ENCODE measurements at places on chromosomes 4 and X.

DNA sequence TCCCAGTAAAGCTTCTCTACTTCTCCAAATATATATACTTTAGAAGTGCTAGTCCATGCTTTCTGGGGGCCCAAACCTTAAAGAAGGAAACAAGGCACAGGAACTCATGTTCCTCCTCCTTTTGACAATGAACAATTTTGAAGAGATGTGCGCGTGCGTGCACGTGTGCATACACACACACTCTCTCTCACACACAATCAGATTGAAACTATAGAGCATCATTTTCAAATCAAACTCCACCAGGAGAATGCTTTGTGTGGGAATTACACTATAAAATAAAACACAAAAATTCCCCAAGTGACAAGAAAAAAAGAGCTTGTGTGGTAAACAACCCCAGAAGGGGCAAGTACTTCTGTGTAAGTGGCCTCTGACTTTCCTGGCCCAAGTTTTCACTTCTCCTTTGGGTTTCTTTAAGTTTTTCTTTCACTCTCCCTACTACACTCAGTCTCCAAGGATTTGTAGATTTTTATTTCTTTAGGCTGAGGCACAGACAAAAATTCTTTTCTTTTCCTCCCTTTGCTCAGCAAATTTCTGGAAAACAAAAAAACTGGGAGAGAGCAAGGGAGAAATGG, 46.6 kb upstream of the SHISA3 start:
- DNase-seq: no peak

DNA sequence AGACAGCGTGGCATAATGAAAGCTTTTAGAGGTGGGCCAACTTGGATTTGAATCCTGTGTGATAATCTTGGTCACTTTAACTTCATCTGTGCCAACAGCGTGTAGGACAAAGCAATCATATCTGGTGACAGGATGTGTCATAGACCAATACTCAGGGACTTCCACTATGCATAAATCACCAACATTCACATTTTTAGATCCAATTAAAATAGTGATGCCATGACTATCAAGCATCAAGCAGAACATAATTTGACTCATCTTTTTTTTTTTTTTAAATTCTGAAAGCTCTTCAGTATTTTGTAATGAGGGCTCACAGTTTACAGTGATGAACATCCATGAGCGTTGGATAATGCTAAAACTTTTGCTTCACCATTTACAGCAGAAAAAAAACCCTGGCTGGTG, 27.3 kb upstream of the RAPGEF2 start:
- no peak for DNase-seq

GRCh38 chr4:173500841-173501591, 29.0 kb downstream of the HAND2 start:
- DNase-seq: no peak

GRCh38 chr4:116229420-116229819, 856.0 kb downstream of the TRAM1L1 start:
- no peak for DNase-seq

GRCh38 chrX:115898382-115899001, 272.1 kb upstream of the AGTR2 start:
- peak; percentile 86 for DNase-seq

DNA sequence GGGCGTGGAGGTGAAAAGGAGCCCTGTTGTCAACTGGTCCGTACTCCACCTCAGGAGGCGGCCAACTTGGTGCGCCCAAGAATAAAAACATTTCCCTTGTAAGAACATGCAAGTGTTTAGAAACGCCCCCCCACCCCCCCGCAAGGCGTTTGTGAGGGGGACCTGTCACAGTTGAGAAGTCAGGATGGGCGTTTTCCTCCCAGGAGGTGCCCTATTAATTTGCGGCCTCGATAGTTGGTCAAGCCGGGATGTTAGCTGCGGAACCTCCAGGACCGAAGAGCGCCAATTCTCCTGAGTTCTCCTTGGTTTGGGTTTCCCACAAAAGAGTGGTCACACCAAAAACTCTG, 651 bp upstream of the SAP30 start:
- no peak for DNase-seq

DNA sequence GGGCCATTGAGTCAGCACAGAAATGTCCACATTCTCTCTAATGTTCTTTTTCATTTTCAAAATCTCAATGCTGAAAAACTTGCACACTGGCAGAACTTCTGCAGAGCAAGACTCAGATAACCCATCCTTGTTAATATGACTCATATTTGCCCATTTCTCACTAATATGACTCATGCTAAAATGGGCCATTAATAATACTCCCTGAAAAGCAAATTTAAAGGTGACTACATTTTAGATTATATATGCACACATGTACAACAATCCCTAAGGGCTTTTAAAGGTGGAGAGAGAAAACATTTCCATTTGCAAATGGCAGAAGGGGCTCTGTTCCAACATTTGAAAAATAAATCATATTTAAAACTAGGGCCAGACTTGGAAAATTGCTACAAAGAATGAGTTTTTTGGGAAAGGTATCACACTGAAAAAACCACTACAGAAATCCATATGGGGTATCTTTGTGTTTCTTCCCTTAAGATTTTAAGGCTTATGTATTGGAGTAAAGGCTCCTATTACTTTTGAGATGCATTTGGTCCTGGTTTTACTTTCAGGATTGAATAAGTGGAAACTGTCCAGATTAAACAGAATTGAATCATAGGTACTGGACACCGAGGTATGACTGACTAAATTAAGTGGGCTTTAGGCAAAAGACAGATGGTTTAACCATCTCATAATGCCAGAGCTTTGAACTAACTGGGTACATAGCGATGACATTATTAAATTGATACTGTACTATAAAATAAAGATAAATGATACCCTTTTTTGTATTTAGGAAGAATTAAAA, 30.0 kb downstream of the TLR2 start:
- no peak for DNase-seq

GRCh38 chr4:107363125-107363524, 327.0 kb upstream of the DKK2 start:
- no peak for DNase-seq

DNA sequence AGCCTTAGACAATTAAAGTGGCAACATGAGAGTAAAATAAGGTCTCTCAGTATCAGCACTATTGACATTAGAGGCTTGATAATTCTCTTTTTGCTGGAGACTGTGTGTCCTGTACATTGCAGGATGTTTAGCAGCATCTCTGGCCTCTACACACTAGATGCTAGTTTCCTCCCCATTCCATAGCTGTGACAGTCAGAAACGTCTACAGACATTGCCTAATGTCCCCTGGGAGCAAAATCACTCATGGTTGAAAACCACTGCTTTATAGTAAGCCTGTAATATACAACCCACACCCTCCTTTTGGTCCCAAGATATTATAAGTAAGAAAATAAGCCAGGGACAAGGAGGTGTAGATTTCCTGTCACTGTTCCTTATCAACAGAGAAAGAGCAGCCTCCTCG, 166.0 kb downstream of the FRMPD4 start:
- DNase-seq: no peak

DNA sequence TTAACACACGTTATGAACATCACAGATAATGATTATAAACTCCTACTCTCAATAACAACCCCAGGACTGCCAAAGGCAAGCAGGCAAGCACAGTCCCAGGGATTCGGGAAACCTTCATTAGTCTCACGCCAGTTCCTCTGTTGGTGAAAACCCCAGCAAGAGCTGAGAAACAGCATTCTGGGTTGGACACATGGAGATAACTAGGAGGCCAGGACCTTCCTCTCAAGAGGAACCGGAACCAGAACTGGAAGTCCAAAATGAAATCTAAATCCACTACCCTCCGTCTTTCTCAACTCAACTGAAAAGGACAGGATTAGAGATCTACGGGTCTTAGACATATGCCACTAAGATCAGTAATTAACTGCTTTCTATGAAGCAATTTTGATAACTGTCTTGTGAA, 3.8 kb downstream of the VEGFC start:
- no peak for DNase-seq

Data from left kidney (tissue), 8 donors.